ENCODE measurements at places on chromosomes 1 and 21.

- DNase-seq, result no peak
Observed at GRCh38 chr1:244022864-244023440, 28.1 kb upstream of the ZBTB18 start.

DNA sequence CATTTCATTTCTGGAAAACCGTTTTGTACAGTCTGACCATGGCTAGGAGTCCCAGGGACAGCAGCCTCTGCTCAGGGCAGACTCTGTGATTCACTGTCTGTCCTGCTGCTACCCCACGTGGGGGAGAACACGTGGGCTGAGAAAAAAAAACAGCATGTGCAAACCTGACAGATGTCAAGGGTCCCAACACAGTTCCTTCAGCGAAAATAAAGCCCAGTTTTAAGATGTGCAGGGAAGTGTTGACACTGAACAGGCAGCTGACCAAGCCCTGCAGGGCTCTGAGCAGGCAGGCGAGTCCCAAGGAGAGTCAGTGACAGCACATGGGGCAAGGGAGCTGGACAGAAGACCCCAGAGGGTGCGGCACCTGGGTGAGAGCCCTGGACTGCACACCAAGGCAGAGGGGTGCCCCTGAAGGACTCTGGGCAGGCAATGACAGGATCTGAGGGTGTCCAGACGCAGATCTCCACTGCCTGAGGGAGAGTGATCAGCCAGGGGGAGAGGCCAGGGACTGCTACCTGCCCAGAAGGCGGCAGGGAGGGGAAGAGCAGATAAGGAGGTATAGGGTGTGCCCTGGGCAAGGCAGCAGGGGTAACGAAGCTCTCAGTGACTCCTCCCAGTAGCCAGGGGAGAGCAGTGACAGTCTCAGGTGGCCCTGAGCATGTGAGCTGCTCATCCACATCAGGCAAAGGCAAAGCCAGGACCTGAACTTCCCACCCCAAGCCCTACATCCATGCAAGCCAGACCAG is 5.1 kb upstream of the SPATC1L start:
- DNase-seq, result no peak

DNA sequence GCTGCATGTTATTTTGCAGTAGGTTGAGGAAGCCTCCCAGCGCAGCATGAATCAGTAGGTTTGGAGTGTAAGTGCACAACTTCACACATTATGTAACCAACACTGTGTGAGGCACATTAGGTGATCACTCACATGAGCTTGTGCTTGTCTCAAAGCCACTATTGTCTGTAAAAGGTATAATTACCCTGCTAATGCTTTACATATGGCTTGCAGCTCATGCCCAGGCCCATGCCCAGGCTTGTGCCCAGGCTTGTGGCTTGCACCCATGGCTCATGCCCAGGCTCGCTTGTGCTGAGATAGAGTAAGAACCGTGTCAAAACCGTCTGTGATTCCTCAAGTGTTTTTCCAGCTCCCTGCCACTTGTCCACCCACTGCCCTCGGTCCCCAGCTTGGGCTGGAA is 596.3 kb downstream of the LTN1 start:
- DNase-seq, result no peak

DNA sequence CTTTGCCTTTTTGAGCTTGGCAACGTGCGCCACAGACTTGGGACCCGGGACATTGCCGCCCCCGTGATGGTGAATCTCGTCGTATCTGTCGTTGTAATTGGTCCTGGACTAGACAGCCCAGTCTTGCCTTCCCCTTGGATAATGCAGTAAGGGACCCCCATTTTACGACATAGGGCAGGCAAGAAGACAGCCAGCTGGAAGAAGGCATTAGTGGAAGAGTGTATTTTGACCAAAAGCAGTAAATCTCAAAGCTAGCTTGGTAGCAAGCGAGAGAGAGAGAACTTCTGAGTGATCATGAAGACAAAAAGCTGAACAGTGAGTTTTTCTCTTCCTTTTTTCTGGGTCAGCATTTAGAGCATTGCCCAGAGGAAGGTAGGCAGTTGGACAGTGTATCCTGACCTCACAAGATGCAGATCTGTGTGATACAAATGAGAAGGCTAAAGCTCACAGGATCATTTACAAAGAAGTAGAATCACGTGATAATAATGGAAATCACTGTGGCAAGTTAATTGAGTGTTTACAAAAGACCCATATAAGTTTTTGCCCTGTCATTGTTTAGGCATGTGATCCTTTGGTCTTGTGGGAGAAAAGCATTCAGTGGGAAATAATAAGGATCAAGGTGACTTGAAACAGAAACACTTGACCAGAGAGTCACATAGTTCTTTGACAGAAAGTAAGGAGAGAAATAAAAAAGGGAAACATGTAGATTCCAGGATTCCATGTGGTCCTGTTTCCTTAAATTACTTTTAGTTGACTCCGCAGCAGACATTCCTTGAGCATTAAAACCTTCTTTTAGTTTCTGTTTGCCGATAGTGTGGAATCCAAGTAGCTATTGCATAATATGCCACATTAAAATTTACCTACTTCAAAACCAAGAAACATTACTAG is 66.3 kb downstream of the CNST start:
- DNase-seq, result no peak

- DNase-seq, result no peak
Observed at GRCh38 chr1:227449741-227450441, 113.5 kb upstream of the ZNF678 start.

- DNase-seq, result no peak
Observed at GRCh38 chr21:46131588-46131837, 23.9 kb downstream of the FTCD start.

DNA sequence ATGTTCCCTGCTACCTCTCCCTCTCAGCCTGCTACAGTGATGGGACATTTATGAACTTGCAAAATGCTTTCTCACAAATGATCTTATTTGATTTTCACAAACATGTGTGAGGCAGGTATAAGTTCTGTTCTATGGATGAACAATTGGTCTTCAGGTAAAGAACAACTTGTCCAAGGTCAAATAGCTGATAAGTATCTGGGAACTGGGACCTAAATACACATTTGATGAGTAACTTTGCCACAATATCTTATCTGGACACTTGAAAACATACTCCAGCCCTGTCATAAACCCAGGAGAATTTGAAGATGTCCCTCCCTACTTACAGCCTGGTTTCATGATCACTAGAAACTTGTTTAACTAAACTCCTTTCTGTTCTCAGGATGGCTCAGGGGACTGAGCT is 23.0 kb downstream of the LRRN2 start:
- DNase-seq, result no peak

GRCh38 chr1:13761883-13762282 is 61.9 kb downstream of the PRDM2 start:
- DNase-seq, result no peak

DNA sequence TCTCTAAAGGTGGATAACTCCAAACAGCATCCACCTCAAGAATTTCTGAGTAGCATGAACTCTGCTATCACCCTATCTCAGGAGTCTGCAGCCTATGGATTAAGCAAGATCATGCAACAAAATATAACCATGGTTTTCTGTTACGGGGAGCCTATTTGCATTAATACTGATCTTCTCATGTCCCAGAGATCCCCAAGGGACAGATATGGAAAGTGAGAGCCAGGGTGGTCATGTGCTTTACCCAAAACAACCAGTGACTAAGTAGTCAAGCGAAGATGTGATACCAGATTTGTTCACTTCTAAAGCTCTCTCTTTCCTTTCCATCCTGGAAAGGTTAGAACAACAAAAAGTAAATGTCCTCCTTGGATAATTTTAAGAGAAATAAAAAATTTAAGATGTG is 125.1 kb downstream of the PRRX1 start:
- DNase-seq, result no peak

DNA sequence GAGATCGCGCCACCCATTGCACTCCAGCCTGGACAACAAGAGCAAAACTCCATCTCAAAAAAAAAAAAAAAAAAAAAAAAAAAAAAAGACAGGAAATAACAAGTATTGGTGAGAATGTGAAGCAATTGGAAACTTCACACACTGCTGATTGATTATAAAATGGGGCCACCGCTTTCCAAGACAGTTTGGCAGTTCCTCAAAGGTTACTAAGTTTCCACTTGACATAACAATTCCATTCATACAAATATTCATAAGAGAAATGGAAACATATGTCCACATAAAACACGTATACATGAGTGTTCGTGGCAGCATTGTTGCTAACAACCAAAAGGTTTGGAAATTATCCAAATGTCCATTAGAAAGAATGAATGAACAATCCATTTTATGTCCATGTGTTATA is 26.3 kb downstream of the USP24 start:
- DNase-seq, result no peak

DNA sequence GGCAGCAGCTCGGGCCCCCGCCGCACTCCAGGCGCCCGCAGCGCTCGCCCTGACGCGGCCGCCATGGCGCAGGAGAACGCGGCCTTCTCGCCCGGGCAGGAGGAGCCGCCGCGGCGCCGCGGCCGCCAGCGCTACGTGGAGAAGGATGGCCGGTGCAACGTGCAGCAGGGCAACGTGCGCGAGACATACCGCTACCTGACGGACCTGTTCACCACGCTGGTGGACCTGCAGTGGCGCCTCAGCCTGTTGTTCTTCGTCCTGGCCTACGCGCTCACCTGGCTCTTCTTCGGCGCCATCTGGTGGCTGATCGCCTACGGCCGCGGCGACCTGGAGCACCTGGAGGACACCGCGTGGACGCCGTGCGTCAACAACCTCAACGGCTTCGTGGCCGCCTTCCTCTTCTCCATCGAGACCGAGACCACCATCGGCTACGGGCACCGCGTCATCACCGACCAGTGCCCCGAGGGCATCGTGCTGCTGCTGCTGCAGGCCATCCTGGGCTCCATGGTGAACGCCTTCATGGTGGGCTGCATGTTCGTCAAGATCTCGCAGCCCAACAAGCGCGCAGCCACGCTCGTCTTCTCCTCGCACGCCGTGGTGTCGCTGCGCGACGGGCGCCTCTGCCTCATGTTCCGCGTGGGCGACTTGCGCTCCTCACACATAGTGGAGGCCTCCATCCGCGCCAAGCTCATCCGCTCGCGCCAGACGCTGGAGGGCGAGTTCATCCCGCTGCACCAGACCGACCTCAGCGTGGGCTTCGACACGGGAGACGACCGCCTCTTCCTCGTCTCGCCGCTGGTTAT is 2.8 kb downstream of the KCNJ9 start:
- DNase-seq, result peak; percentile 77

GRCh38 chr1:42179900-42180329 is 15.4 kb upstream of the GUCA2A start:
- DNase-seq, result no peak

DNA sequence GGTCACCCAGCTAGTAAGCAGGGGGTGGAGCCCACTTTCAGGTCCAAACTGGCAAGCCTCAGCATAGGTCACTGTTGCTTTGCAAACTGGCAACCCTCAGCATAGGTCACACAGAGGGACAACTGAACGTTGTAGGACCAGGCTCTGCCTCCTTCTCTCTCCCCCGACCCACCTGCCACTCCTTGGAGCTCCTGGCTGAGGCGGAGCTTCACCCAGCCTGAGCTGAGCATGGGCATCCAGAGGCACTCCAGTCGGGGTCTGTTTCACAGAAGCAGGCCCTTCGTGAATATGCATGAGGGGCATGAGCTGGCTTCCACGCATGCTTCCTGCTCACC is 24.2 kb downstream of the CAPZB start:
- no peak for DNase-seq

GRCh38 chr1:201508809-201509208 is 1.9 kb upstream of the CSRP1 start:
- DNase-seq, result no peak

- no peak for DNase-seq
Observed at GRCh38 chr1:44464361-44464760, 59.3 kb downstream of the RNF220 start.

- no peak for DNase-seq
Observed at GRCh38 chr21:15430577-15430976, 299.2 kb upstream of the USP25 start.
